ENCODE measurements at places on chromosomes 5 and 9.

- no peak for DNase-seq
Measured at GRCh38 chr5:140219068-140219991, 44.3 kb downstream of the CYSTM1 start.

DNA sequence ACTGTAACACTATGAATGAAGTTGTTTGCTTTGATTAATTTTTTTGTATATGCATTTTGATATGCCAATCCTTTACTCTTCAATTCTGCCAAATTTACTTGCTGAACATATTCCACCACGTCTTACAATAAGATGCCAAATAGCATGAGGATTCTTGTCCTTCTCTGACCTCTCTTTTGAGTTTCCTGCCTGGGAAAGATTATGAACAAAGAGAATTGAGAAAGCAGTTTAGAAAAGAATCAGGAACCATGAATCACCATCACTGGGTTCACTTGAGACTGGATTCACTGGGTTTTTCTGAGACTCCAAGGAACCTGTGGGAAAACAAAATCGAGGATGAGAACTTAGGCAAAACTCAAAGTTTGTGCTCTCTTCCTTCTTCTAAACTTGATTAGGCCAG is 256.5 kb downstream of the CETN3 start:
- no peak for DNase-seq

- no peak for DNase-seq
Measured at GRCh38 chr5:36029914-36030313, 36.8 kb downstream of the UGT3A2 start.

DNA sequence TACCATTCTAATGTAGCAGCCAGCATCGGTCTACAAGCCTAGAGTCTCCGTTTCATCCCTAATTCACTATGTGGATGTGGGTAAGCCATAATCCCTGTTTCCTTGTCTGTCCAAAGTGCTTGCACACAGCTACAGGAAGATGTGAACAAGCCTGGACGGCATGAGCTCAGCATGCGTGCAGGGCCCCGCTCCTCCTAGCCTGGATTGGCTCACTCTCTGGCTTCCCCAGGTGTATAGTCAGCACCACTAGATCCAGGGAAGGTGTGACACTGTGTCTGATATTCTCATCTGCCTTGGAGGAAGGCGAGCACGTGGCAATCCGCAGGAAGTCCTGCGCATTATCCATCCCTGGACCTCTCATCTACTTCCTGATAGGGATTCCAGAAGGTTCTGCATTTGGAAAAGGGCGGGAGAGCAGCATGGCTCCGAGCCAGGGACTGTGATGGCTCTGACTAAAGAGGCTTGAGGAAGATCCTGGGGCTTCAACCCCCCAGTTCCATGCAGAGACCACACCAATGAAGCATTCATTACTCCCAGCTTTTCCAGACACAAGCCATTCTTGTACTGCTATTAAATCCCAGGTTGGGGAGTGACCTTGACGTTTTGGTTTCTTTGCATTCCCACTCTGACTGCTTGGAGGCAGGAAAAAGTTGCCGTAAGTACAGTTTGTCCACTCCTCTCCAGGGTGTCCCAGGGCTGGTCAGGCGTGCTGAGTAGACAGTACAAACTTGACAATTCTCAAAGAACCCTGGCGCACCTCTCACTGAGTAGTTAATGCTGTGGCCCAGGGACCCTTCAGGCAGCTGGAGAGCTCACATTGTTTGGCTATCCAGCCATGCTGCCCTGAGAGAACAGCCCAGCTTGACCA is 65.6 kb downstream of the PSD2 start:
- DNase-seq = no peak

DNA sequence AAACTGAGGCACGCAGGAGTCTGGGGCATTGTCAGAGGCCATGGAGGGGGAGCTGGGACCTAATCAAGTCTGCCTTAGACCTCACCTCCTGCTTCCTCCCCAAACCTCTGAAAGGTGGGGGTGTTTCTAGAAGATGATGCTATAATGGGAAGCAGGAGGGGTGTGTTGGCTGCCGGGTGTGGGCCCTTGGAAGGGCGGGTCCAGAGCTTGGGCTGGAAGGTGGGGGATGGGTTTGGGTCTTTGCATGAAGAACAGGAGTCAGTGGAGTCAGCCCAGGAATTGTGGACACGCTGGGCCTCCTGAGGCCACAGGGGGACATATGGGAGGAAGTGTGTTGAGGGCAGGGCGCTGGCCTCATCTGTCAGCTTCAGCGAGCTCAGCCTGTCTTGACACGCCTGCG is 101.0 kb upstream of the FCN2 start:
- DNase-seq = no peak
